Cardiac muscle cell (in vitro differentiated cells and primary cell): ENCODE measurements at places on chromosomes 3 and 15.

GRCh38 chr3:153734777-153735551, 386.2 kb upstream of the ARHGEF26 start:
- H3K4me1 ChIP-seq = no peaks in the 10 kb centered on the region
- H3K27ac ChIP-seq = no peak overlapping the region
- peak; percentile 15 for DNase-seq
- no peaks in the 10 kb centered on the region for H3K36me3 ChIP-seq
- H3K27me3 ChIP-seq = no peaks in the 10 kb centered on the region

DNA sequence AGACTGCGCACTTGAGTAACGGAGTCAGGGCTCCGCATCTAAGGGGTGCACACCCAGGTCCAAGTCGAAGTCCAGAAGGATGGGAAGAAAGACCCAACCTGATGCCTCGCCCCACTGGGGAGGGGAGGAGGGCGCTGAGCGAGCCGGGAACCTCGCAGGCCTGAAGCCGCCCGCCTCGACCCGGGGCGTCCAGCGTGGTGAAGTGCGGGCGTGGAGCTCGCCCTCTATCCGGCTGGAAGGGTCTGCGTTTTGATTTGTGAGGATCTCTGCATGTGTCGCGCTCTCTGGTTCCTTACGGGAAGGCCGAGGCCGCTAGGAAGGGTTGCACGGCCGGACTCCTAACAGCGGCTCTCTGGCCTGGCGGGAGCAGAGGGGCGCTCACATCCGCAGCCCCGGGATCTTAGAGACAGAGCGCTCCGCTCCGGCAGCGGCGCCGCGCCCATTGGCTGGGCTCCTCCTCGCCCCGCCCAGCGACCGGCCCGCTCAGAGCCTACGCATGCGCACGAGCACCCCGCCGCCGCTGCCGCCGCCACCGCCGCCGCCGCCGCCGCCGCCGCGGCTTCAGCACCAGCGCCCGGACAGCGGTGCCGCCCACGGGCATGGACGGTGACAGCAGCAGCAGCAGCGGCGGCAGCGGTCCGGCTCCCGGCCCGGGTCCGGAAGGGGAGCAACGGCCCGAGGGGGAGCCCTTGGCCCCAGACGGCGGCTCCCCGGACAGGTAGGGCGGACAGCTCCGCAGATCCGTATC, at the start of gene DISP2:
DISP2 (plus strand) TSS at position 497 of the 748 bp plus-strand sequence; CDS start at position 600, 103 bp downstream.
- peak within 1 kb of the TSS; percentile 36 for H3K4me3 ChIP-seq
- no peak within 1 kb of the TSS for H3K27ac ChIP-seq
- peaks cover 4% of the 10 kb centered on the region for H3K4me1 ChIP-seq
- peaks cover 11% of the 10 kb centered on the region for H3K27me3 ChIP-seq
- H3K36me3 ChIP-seq = no peaks in the 10 kb centered on the region

GRCh38 chr3:72453706-72454105, 394.5 kb downstream of the SHQ1 start:
- H3K27me3 ChIP-seq = peaks cover 3% of the 10 kb centered on the region
- no peak for DNase-seq
- H3K4me1 ChIP-seq = no peaks in the 10 kb centered on the region

DNA sequence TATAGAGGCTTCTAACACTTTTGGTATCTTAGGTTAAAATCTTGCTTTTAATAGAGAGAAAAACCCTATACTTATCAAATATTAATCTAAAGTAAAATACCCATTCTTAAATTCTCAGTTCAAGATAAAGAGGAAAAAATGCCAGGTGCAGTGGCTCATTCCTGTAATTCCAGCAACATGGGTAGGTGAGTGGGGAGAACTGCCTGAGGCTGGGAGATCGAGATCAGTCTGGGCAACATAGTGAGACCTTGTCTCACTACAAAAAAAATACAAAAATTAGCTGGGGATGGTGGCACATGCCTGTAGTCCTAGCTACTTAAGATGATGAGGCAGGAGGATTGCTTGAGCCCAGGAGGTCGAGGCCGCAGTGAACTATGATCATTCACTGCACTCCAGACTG, 135.8 kb downstream of the CLASP2 start:
- H3K27me3 ChIP-seq = no peaks in the 10 kb centered on the region
- no peak overlapping the region for H3K27ac ChIP-seq
- H3K4me1 ChIP-seq = peaks cover 7% of the 10 kb centered on the region
- H3K36me3 ChIP-seq = peaks cover 17% of the 10 kb centered on the region

- no peaks in the 10 kb centered on the region for H3K27me3 ChIP-seq
- H3K27ac ChIP-seq = no peak overlapping the region
- no peaks in the 10 kb centered on the region for H3K36me3 ChIP-seq
- peaks cover 13% of the 10 kb centered on the region for H3K4me1 ChIP-seq
Observed at GRCh38 chr3:88410259-88410658, 260.5 kb downstream of the C3orf38 start.

- H3K4me3 ChIP-seq = no peak overlapping the region
- H3K27ac ChIP-seq = no peak overlapping the region
- H3K27me3 ChIP-seq = no peaks in the 10 kb centered on the region
Observed at GRCh38 chr3:114619771-114620170, 325.9 kb downstream of the TIGIT start.

GRCh38 chr3:65406470-65406869, 632.2 kb downstream of the MAGI1 start:
- H3K36me3 ChIP-seq = no peaks in the 10 kb centered on the region
- H3K4me1 ChIP-seq = peaks cover 15% of the 10 kb centered on the region
- no peak overlapping the region for H3K27ac ChIP-seq

GRCh38 chr3:170387950-170388349, 30.4 kb downstream of the SKIL start:
- peaks cover 3% of the 10 kb centered on the region for H3K4me1 ChIP-seq
- H3K4me3 ChIP-seq = no peak overlapping the region
- peaks cover 53% of the 10 kb centered on the region for H3K36me3 ChIP-seq

DNA sequence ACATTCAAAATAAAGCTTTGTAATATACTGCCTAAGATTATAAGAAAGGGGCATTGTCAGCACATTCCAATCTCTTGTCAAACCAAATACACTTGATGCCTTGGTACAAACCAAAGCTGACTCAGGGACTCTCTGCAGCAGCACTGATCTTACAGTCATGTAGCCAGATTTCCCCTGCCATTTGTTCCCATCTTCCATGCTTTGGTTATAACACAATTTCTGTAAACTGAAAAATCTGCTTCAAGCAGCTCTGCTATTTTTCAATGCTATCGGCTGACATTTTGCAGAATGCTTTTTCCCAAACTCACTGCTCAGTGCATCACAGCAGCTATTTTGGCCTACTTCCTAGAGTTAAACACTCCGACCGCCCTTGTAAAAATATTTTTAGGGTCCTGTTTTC, 18.2 kb downstream of the PLOD2 start:
- H3K4me3 ChIP-seq = no peak overlapping the region
- no peaks in the 10 kb centered on the region for H3K27me3 ChIP-seq
- peak; percentile 59 for DNase-seq

DNA sequence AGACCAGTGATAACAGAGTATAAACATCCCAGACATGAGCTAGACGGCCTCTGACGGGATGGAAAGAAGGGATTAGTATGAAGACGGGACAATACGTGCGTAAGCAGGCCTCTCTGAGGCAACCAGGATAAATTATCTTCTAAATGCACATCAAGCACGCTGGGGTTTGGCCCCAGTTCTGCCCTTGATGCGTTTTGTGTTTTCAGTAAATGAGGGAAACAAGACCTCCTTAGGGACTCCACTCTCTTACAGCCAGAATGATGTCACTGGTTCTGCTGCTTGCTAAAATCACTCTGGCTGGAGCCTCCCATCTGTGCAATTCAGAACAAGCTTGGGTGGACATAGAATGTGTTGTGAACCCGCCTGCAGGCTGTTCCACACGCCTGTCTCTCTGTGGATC, 156.0 kb upstream of the MCTP2 start:
- H3K27ac ChIP-seq = no peak overlapping the region
- H3K4me3 ChIP-seq = no peak overlapping the region
- H3K27me3 ChIP-seq = no peaks in the 10 kb centered on the region

- H3K4me1 ChIP-seq = peaks cover 45% of the 10 kb centered on the region
- no peak overlapping the region for H3K27ac ChIP-seq
- DNase-seq = no peak
- no peak overlapping the region for H3K4me3 ChIP-seq
Observed at GRCh38 chr3:16944356-16944755, 59.6 kb downstream of the PLCL2 start.

- no peaks in the 10 kb centered on the region for H3K36me3 ChIP-seq
- peak; percentile 42 for DNase-seq
Observed at GRCh38 chr3:181711325-181712135, at the start of gene SOX2. TSS of gene SOX2 (plus strand) at chr3:181711925. CDS start at chr3:181712361, 436 bp downstream.
